SK-MEL-5 (cell line): ENCODE measurements at places on chromosomes 5 and 9.

DNA sequence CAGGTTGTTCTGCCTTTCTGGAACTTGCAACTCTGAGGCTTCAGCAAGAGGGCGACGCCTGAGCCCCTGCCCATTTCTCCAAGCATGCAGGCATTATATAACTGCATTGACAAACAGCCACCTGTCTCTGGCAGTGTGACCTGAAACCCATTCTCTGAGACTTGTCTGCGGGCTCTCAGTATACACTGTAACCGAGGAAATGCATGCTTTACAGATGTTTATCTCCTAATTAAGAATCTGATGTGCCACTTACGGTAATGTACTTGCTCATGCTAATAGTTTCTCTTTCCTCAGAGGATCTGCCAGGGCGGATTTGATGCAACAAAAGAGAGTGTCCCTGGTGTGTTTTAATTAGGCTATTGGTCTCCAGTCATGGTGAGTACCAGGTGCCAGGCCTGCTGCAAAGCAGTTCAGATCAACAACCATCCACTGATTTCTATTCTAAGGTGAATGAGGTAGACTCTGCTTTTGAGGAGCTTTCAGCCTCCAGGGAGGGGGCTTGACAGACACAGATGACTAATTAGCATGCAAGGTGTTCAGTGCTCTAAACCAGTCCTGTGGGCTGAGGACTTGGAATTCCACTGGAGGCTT, 593.7 kb upstream of the KLF4 start:
- DNase-seq: no peak

- no peak for DNase-seq
Observed at GRCh38 chr5:115869256-115869795, 27.6 kb downstream of the AP3S1 start.

DNA sequence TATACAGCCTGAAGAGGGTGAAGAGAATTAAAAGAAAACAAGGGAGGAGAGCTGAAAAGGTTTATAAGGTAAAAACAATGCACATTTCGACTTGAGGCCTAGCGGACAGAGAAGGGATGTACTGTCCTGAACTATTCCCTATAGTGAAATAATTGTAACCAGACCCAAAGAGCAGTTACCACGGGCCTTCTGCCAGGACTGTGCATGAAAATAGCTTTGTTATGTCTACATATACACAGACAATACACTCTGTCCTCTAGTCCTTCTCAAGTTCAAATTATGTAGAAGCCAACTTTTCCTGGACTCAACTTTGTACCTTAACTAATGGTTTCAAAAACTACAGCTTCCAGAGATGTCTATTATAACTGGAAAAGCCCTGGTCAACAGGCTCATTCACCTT, 223.7 kb downstream of the PCSK5 start:
- no peak for DNase-seq

DNA sequence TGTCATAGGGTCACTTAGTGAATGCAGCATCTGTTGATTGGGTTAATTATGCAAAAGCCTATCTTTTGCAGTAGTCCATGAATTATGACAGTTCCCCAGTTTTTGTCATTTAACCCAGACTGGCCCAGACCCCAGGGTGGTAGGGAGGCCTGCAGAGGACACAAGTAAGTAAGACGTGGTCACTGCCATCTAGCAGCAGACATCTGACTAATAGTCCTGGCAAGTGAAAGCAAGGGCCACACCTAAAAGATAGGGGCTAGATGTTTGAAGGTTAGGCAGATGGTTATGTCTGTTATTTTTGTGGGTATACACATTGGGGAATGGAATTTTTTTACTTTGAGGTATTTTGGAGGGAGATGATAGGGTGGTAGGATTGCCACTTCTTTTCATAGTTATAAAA, 48.0 kb downstream of the RAB14 start:
- DNase-seq: no peak

GRCh38 chr5:82640916-82641315, 362.8 kb upstream of the RPS23 start:
- peak; percentile 38 for DNase-seq

- no peak for DNase-seq
Observed at GRCh38 chr9:72542917-72543316, 21.5 kb downstream of the TMC1 start.

DNA sequence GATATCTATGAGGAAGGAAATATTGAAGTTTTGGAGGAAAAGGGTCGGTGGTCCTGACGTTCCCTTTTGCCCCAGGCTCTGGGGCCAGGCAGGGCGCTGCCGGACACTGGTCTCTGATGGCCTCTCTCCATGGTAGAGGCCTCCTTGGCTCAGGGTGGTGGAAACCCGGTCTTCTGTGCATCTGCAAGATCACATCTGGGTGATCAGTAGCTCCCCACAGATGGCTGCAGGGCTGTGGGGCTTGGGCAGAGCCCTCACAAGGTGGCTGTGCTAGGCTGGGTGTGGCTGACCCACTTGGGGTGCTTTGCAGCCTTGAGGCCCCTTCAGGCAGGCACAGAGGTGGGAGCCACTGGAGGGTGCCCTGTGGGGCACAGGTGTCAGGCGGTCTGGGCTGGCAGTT, 53.9 kb upstream of the RNU6ATAC start:
- DNase-seq: no peak

- DNase-seq: peak; percentile 59
Observed at GRCh38 chr5:128782446-128782845, 182.8 kb upstream of the SLC27A6 start.
